Activated CD4-positive, alpha-beta T cell treated with anti-CD3 and anti-CD28 coated beads for 36 hours (primary cell): ENCODE measurements at places on chromosomes 4 and X.
A peak's percentile ranks its signal among the peaks of the same experiment; 100 is the strongest.

DNA sequence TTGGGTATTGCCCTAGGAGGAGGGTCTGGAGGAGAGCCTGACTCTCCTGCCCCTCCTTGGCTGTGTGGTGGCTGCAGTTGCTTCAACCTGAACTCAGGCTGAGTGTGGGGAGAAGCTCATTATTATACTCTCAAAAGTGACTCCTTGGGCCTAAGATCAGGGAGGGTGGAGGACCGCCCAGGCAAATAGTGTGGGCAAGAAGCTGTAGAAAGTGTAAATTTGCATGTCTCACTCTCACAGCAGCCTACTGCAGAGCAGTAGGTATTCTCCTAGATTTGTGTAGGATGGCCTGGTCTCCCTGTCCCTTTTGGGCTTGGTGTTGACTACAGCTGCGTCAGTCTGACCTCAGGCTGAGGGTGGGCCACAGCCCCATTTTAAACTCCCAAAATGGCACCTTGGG lies 156.1 kb downstream of the ZNF330 start:
- DNase-seq = no peak

DNA sequence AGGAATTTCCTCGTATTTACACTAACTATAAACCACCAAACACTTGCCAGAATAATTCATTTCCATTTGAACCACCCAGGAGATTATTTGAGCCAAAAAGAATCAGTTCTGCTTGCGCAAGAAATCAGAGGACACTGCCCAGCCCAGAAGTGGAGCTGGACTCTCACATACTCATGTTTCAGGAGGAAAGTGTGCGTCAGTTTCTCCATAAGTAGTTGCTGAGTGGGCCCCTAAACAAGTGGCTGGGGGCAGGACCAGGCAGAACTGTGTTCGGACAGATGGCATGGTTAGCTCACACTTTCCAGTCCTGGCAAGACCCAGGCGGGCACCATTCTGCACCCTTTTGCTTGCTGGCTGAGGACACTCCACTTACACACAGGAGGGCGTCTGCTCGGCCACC lies 38.8 kb downstream of the BTC start:
- DNase-seq = no peak

- DNase-seq = no peak
Measured at GRCh38 chr4:158861281-158861680, 92.5 kb downstream of the FNIP2 start.

GRCh38 chr4:15413010-15413622 lies 14.7 kb upstream of the C1QTNF7 start:
- DNase-seq = no peak

DNA sequence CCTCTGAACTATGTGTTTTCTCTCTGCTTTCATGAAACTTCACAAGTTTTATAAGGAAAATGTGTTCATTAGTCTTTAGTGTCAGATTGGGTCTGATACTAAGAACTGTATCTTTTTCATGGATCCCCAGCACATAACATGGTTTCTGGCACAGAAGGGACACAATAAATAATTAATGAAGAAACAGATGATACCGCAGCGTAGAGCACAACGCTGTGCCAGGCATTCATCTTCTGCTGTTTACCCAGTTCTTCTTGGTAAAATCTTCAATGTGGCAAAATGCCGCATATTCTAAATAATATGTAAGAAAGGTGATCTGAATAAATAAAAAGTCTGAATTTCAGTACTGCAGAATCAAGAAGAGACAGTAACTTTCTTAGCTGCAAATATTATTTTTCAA lies 12.3 kb downstream of the SCARB2 start:
- no peak for DNase-seq

DNA sequence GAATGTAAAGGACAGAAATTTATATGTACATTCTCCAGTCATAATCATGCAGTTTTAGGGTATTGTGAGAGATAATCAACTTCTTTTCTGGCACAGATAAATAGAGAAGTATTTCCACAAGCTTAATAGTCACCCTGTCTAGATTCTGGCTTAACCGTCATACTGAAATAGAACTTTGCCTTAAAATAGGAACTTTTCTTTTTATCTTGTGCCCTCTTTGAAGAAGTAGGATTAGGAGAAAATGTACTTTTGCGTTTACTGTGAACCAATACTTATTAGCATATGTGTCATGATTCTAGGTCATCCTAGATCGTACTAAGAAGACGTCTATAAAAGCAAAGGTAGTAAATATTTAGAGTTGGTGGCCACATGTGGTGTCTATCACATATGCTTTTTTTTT lies 95.4 kb downstream of the NFKB1 start:
- no peak for DNase-seq

DNA sequence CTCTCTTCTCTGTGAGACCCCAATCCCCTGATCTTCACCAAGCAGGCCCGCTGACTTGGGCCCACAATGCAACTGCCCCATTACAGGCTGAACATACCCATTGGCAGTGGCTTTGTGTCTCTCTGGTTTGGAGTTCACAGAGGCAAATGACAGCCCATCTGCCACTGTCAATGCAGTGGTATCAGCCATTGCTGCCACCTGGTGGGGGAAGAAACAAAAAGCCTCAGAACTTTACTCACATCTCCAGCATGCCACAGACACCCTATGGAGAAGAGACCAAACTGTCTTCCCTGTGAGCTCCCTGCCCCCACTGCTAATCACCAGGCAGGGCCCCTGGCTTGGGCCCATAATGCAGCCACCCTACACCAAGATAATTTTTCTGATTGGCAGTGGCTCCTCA lies 729.3 kb upstream of the ACTRT1 start:
- peak; percentile 40 for DNase-seq

- DNase-seq = no peak
Measured at GRCh38 chr4:2386717-2387116, 31.7 kb downstream of the ZFYVE28 start.

- no peak for DNase-seq
Measured at GRCh38 chr4:17763416-17763815, 18.0 kb downstream of the FAM184B start.

- no peak for DNase-seq
Measured at GRCh38 chr4:158523990-158524535, 2.4 kb downstream of the RXFP1 start.

- DNase-seq = no peak
Measured at GRCh38 chr4:151703401-151703800, 57.4 kb downstream of the GATB start.

GRCh38 chr4:169664615-169665014 lies 44.2 kb downstream of the CLCN3 start:
- DNase-seq = no peak

DNA sequence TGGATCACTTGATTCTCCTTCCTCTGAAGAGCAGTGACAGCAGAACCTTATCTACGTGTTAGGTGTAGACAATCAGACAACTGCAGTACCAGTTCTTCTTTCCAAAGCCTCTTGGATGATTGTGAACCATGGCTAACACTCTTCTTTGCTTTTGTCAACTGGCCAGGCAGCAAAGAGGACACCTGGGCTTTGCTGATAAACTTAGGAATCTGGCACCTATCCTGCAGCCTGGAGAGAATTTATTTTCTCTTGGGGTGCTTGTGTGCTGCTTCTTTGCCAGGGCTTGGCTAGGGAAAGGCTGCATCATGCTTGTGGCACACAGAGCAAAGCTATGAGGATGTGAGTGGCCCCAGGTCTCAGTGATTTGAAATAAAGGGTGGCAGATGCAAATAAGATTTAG lies 77.4 kb downstream of the ANAPC4 start:
- DNase-seq = no peak

DNA sequence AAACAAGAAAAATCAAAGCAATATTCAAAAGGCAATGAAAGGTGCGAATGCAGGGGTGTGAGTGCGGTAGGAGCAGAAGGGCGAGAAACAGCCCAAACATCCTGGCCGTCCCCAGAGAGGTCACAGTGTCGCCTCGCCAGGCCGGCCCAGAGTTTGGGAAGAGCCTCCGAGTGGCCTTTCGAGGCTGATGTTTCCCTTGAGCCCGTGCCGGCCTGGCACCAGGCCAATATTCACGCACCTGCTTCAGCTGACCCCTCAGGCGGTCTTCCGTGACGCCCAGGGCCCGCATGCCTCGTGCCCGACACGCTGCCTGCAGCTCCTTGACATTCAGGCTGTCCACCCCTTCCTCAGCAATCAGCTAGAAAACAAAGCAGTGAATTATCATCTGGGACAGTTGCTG lies 30.6 kb downstream of the LETM1 start:
- DNase-seq = no peak

DNA sequence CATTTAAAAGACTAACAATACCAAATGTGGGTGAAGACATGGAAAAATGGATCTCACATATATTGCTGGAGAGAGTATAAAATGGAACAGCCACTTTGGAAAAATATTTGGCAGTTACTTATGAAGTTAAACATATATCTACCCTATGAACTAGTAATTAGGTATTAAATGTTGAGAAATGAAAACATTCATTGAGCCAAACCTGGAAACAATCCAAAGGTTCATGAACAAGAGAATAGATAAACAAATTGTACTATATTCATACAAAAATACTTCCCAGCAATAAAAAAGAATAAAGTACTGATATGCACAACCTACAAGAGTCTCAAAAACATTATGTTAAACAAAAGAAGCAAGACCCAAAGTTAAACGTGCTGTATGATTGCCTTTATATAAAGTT lies 4.0 kb upstream of the EGF start:
- DNase-seq = no peak

DNA sequence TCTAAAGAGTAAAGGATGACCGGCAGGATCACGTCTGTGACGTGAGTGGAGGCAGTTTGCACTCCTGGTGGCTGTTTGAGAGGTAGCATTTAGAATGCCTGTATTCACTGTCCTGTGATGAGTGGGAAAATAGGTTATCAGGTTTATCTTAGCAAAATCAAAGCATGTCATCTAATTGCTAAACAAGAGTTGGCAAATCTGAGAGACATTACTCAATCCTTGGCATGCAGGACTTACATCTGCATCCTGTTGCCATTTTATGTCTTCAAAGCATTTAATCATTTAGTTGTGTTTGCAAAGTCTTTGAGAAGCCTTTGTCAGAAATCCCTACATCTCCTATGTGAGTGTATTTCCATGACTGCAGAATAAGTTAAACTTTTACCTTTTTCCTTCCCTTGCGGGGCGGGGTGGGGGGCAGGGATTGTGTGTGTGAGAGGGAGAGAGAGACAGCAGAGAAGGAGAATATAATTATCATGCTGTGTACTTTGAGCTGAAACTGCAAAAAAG lies 41.4 kb upstream of the MSANTD1 start:
- no peak for DNase-seq

DNA sequence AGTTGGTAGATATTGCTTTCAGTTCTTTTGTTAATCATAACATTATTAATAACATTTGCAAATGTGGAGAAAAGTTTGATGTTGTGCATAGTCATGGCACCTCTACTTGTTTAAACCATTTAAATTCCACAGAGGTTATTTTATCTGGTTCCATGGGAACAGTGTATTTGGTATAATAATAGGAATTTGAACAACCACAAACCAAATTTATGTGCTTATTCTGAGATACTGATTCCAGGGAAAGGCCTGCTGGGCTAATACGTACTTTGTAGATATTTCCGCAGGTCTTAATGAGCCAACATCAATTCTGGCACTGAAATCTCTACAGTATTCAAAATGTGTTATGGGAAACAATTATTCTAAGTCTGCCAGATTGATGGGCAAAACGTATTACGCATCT lies 319.0 kb downstream of the DKK2 start:
- no peak for DNase-seq

DNA sequence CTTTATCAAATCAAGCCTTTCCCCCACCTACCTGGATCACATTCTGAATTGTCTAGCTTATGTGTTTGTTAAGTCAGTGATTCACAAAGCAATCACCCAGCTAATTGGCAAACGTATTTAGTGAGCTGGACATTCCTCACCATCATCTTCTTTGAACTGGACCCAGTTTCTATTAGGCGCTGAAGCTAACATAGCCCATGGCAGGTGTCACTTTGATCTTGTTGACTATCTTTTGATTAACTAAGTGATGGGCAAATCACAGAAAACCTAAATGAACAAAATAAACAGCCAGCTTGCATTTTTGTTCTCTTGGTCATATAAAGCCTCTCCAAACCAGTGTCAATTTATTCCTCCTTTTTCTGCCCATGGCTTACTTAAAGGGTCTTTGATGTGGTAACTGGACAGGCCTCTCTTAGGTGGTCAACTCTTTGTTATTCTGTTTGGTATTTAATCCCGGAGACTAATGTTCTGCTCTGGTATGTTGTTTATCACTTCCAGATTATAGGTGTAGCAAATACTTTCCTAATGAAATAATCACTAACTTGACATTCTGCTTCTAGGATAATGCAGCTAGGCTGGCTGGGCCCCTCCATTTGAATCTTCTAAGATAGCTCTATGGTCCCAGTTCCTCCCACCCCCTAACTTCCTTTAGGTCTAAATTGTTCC lies 105.3 kb upstream of the SMIM10 start:
- no peak for DNase-seq

DNA sequence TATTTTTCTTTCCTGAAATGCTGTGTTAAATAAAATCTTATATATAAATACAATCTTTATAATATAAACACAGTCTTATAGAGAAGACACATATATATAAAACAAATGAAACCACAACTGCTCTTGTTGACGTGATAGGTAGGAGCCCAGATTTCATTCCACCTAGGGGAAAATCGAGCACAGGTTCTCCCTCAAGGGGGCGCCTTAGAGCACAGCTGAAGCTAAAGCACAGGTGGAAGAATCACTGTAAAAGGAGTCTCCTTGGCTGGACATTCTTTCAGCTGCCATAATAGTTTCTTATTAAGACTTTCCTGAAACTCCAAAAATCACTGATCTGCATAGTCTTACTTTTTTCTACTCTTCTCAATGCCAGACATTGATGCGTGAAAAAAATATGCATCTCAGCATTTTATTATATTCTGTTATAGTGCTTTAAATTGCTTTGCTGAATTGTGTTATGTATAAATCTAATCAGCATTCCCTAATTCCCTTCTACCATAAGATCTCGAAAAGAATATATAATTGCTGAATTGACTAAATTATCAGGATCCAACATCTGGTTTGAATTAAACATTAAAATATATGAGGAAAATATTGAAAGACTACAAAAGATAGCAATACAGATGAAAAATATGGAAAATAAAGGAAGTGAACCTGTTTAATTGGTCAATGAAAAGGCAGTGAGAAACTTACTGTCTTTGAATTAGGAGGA lies 25.5 kb upstream of the RXFP1 start:
- DNase-seq = peak; percentile 66

GRCh38 chrX:18172970-18173369 lies 47.7 kb downstream of the BEND2 start:
- no peak for DNase-seq

DNA sequence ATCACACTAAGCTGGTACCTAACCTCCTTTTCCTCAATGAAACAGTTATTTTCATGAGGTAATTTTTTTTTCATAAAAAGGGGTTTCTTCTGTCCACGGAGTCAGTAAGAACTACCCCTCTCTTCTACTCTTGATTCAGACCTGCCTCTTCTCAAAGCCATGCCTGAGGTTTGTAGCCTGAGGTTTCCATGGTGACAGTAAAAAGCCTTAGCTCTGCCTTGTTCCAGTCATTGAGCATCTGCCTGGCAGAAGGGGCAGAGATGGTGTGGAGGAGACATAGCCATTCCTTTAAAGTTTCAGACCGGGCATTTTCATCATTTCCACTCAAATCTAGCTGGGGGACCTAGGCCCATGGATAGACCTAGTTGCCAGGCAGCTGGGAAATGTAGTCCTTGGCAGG lies 135.5 kb downstream of the REPS2 start:
- no peak for DNase-seq

- peak; percentile 19 for DNase-seq
Measured at GRCh38 chr4:155809835-155810234, 51.0 kb downstream of the GUCY1B1 start.
